CD4-positive, alpha-beta T cell treated with Interleukin-12 subunit alpha and Interleukin-12 subunit beta, for 1 hour (primary cell): ENCODE measurements at places on chromosomes 12 and 14.

DNA sequence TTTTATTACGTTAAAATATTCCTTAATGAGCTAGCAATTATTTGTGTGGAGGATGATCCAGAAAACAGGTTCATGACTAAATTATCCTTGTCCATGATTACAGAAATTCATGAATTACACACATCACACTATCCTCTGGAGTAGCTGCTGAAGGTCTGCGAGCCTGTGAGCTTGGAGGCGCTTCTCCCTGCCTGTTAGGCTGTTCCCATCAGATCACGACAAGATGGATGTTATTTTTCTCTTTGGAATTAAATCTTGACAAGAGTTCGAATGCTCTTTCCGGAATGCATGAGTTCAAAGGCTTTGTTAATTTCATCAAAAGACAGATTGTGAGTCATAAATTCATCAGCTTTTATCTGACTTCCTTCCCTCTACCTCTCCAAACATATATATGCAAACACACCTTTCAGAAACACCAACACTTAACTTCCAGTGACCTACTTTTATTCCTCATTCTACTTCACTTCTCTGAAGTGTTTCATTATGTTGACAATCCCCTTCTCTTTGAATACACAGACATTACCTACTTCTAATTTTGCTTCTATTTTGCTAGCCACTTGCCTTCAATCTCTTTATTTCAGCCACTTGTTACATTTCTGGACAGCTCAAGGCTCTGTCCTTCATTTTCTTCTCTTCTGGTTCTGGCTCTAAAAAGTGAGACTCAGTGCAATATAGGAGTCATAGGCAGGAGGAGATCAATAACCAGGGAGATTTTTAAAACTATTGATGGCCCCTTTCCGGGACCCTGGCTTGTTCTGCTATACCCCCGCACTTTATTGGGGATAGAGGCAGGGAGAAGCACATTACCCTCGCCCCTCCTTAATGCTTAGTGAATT lies 274.6 kb downstream of the BTG1 start:
- peak; percentile 61 for DNase-seq

DNA sequence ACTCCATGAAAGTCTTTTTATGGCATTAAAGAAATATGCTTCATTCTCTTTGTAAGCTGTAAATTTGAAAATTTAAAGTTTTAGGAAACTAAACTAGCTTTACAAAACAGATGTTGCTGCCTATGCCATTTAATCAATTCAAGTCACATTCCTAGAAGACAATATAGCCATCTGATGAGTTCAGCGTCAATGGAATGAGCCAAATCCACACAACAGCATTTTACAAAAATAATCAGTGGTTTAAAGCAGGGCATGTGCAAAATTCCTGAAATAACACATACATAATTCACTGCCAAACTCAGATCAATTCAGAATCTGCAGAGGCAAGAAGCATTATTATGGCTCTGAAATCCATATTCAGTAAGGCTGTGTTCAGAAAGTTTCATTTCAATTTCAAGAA lies 75.6 kb downstream of the MED13L start:
- DNase-seq = no peak

DNA sequence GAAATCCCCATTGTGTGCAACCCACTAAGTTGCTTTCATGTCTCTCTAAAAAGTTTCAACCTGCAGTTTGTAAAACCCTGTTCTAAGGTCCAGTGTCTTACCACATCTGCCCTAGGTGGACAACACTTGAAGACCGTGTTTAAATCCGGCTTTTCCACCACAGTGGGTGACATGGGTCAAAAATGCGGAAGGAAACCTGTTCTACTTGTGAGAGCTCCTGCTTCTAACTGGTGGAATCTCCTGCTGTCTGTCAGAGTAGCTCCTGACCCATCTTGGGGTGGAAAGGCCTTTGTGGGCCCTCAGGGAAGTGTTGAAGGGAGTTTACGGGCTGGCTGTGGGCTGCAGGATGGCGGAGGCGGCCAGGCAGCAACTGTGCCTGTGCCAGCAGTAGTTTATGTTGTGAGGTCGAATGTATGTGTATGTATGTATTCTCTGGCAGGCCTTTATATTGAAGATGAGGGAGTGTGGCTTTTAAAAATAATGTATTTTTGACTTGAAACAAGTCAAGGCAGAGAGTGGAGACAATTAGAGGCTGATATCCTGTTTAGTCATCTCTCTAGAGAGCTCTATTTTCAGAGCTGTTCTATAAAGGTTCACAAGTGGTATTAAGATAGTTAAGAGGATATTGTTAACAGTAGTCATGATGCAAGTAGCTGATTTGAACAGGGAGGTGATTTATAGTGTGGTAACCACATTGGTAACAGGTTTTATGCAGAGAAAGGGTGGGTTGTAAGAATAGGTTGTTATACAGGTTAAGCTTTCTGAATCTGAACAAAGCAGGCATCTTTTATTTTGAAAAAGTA lies 67.0 kb downstream of the PRKCH start:
- peak; percentile 60 for DNase-seq

- no peak for DNase-seq
Measured at GRCh38 chr12:68743356-68743755, 2.6 kb upstream of the SLC35E3 start.

DNA sequence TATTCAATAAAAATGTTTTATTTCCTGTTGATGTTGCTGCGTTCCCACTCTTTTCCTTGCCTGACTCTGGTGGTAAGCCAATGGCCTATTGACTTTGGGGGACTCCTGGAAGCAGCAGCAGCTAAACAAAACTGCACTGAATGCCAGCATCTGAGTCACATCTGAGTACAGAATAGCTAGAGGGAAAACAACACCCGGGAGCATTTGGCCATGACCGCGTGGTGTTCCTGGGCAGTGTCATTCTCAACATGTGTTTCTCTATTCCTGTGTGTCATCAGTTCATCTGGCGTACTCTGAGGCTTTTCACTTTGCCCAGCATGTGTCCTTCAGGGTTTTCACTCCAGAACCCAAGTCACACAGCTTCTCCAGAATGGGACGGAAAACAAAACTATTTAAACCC lies 238.8 kb downstream of the PAWR start:
- no peak for DNase-seq

GRCh38 chr12:27505109-27505508 lies 18.9 kb upstream of the PPFIBP1 start:
- DNase-seq = no peak

GRCh38 chr14:30698463-30698862 lies 76.3 kb downstream of the SCFD1 start:
- DNase-seq = no peak

DNA sequence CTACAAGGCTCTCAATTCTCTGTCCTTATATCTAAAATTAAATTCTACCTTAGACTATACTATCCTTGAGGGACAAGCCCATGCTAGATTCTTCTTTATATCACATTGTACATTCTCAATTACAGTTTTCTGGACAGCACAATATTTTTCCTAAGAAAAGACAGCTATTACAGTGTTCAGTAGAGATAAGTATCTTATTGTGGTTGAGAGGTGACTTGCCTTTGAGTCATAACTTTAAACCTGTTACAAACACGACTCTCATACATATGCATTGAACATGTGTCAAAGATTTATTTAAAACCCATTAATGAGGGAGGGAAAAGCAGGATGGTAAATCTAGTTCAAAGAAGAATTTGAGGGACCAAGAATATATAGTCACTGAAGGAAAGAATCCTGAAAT lies 61.1 kb downstream of the TPH2 start:
- no peak for DNase-seq

- no peak for DNase-seq
Measured at GRCh38 chr12:31958569-31959160, 550 bp upstream of the RESF1 start.

DNA sequence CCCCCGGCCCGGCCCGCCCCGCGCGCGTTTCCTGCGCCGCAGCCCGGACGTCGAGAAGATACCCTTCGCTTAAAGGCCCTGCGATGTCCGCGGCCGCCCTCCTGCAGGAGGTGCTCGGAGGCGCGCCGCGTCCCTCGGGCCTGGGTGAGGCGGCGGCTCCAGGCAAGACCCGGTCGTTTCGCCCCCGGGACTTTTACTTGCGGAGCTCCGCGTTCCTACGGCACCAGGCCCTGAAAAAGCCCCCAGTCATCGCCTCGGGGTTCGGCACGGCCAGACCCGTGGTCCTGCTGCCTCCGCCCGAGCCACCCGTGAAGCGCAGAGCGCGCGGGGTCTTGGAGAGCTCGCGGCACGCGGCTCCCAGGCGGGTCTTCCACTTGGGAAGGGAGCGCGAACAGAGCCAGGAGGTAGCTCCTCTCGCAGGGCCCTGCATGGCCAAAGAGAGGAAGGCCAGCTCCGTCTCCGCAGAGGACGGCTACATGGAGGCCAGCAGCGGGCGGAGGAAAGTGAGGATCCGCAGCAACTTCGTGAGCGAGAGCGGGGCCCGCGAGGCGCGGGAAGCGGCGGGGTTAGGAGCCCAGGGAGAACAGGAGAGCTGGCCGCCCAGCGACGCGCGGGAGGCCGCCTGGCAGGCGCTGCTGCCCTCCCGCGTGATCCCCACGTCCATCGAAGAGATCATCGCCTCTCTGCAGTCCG lies 26.9 kb downstream of the TTC6 start:
- DNase-seq = no peak

- no peak for DNase-seq
Measured at GRCh38 chr12:81530352-81530751, 228.8 kb downstream of the PPFIA2 start.

DNA sequence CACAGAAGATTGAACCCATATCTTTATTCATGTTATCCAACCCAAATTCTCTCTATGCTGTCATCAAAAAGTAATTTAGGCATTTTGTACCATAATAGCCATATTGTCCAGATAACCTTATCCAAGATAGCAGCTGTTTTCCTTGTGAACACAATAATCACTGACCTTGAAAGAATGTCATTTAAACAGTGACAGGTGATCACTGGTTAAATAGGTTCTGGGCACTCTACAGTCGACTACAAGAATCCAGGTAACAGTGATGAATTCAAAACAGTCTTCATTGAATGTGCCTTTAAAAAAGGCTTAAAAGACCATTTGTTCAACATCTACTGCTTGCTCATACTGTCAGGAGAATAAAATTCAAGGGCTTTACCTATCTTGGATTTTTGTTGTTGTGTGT lies 4.6 kb upstream of the SPX start:
- DNase-seq = no peak

GRCh38 chr14:101551729-101552595 lies 9.3 kb upstream of the DIO3 start:
- DNase-seq = no peak

DNA sequence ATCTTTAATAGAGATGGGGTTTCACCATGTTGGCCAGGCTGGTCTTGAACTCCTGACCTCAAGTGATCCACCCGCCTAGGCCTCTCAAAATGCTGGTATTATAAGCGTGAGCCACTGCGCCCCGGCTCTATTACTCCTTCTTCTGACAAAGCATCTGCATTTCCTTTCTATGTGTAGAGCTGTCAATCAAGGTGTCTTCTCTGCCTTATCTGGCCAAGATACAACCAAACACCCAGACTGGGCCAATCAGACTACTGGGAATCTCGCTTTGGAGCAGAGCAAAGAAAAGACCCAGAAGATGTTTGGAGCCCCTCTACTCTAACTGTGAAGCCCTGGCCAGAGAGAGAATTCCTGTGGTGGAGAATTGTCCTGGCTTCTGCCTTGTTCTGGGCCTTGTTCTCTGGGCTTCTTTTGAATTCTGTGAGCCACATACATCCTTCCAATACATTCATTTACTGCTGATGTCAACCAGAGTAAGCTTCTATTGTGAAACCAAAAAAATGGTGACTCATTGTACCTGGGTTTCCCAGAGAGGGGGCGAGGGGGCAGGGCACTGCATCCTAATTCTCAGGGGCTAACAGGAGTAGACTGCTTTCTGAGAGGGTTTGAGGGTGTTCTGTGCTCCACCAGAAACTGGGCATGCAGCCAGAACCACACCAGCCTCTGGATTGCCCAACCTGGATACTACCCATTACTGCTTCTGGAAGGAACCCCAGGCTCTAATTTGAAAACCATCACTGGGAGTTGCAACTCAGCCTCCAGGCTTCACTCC lies 18.8 kb upstream of the FLVCR2 start:
- no peak for DNase-seq

DNA sequence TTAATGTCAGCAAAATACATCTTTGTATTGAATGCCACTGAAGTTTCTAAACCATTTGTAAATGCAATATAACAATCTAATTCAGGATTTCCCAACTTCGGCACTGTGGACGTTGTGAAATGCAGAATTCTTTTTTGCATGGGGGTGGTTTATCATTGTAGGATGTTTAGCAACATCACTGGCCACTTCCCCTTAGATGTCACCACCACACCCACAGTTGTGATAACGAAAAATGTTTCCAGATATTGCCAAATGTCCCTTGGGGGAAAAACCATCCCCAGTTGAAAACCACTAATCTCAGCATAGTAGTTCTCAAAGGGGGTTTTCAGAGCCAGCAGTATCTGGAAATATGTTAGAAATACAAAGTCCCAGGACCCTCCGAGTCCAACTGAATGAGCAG lies 203.3 kb downstream of the NAV3 start:
- DNase-seq = no peak

GRCh38 chr14:34474187-34474679 lies 12.2 kb upstream of the SPTSSA start:
- no peak for DNase-seq

DNA sequence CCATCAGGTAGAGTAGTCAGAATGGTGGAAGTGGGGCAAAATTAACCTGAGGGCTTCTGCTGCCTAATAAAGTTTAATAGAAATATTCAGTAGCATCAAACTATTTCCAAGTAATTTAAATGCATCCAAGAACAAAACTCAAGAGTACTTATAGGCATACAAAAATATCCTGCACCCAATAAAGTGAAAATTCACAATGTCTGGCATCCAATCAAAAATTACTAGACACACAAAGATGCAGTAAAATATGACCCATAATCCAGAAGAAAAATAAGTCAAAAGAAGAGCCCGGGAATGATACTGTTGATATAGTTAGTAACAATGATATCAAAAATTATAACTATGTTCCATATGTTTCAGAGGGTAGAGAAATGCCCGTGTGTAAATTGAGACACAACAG lies 95.3 kb downstream of the TMEM117 start:
- no peak for DNase-seq

- no peak for DNase-seq
Measured at GRCh38 chr12:17680220-17680619, 409.8 kb downstream of the RERGL start.

- no peak for DNase-seq
Measured at GRCh38 chr14:52467515-52468266, 84.6 kb downstream of the TXNDC16 start.

GRCh38 chr14:103427485-103428443 lies 42.5 kb downstream of the MARK3 start:
- DNase-seq = peak; percentile 50

DNA sequence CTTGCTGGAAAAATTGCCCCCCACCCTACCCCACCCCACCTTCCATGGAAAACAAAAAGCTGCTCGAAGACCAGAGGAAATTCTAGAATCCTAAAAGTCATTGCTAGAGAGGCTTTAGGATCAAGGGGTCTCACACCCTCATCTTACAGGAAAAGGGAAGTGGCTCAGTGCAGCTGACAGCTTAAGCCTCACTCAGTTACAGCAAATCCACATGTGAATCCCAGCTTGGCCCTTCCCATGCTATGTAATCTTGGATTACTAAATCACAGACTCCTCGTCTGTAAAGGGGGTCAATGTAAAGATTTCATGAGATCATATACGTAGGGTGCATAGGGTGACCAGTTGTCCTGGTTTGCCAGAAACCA lies 25.9 kb downstream of the CMKLR1 start:
- DNase-seq = no peak

- DNase-seq = no peak
Measured at GRCh38 chr12:31000751-31001150, 72.9 kb upstream of the DDX11 start.

GRCh38 chr12:109968032-109968420 lies 28.1 kb downstream of the GIT2 start:
- peak; percentile 45 for DNase-seq
